Activated naive CD4-positive, alpha-beta T cell (primary cell): ENCODE measurements at places on chromosomes 12 and 14.

GRCh38 chr12:130680451-130680990 lies 35.6 kb downstream of the RIMBP2 start:
- DNase-seq: no peak

- DNase-seq: no peak
These were observed 197.3 kb downstream of the RBM19 start for GRCh38 chr12:113768850-113769249.

DNA sequence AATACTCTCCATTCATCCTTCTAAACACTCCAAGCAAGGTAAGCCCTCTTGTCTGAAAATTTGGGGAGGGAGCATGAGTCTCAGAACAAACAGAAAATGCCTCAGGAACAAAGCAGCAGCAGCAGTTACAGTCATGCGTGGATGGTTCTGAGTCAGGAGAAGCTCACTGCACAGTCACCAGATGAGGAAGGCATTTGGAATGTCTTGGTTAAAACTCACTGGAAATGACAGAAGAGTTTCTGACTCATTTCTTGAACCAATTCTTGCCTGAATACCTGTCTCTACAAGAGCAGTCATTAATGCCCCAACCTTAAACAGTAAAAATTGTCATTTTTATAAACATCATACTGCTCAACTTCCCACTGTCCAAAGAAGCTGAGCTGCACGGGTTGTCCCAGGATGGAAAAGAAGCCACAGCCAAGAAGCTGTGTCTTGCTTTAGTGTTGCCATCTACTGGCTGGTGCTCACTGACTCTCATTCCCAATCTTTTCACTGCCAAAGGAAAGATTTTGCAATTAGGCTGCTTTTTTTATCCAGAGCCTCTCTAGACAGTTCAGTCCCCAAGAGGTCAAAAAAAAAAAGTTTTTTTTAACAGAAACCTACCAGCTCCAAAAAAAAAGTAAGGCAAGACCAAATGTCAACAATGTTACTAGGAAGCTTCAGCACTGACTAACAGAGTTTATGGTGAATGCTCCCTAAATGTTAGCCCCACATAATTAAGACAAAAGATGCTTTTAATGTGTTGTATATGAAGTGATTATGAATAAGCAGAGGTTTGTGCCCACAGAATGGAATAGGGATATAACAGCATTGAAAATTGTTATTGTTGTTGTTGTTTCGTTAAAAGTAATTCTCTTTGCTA lies 40.4 kb downstream of the KICS2 start:
- DNase-seq: no peak

DNA sequence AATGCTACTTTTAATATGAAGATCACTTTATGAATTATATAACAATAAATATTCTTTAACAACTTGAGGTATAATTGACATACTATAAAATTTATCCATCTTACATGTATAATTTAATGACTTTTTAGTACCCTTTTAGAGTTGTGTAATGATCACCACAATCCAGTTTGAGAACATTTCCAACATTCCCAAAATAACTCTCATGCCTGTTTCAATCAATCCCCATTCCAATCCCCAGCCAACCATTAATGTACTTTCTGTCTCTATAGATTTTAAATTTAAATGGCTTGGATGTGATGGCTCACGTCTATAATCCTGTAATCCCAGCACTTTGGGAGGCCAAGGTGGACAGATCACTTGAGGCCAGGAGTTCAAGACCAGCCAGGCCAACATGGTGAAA lies 23.5 kb upstream of the FRMD6 start:
- DNase-seq: no peak

GRCh38 chr12:95557625-95558024 lies 6.3 kb upstream of the USP44 start:
- DNase-seq: no peak

GRCh38 chr12:104935886-104936285 lies 22.2 kb downstream of the SLC41A2 start:
- DNase-seq: no peak

DNA sequence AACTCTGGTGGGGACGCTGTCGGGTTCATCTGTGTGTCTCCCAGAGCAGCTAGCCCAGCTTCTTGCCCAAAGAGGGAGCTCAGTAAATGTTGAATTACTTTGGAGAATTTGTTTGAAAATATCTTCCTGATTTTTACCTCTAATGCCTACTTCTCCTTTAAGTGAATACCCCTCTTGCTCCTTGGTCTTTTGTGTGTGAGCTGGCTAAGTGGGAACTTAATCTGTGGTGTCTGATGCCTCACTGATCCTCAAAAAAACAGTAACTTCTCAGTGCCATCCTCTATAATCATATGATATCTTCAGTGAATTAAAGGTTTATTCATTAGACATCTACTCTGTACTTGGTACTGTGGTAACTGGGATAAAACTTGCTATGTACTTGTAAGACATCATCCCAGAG lies 7.7 kb upstream of the PSMA6 start:
- no peak for DNase-seq

DNA sequence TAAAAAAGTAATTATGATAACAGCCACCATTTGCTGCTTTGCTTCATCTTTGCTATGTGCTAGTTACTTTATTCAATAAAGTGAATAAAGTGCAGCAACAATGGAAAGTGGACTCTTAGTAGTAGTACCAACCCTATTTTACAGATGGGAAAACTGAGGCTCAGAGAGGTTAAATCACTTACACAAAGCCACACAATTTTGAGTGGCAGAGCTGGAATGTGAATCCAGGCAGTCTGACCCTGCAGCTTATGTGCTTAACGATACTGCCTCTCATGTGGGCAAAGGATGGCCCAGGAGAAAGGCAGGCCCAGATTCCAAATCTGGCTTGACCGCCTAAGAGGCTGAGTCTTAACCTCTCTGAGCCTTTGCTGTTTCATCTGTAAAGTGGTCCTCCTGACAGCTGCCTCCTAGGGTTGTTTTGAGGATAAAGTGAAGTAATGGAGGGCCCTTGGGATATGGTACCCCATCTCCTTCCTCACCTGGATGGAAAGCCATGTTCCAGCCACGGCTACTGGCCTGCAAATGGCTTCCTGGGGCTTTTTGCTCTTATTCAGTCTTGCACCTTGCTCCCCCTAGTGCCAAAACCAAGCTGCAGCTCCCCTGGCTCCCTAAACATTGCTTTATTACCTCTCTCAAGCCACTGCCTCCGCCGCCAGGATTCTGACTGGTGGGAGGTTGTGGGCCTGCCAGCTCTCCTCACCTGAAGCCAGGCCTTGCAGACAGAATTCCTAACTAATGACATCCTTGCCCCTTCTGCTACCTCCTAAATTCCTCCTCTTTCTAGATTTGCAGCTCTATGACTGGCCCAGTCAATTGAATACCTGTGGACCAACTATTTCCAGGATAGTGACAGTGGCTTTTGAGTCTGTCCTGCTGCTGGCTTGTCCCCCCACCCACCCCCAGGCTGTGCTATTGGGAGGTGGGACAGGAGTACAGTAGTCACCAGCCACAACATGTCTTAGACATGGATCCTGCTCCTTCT lies 283.3 kb upstream of the PWP1 start:
- peak; percentile 19 for DNase-seq

DNA sequence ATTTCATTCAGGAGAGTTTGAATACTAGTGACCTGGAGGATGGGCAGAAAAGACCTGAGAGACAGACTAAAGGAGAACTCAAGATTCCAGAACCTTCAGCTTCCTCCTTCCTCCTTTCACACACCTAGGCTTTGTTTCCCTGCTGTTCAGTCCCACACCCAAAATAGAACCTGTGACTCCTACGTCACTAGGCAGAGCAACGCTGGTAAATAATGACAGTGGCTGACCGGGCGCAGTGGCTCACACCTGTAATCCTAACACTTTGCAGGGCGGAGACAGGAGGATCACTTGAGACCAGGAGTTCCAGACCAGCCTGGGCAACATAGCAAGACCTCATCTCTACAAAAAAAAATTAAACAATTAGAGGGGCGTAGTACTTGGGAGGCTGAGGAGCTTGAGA lies 166.4 kb upstream of the FKBP4 start:
- no peak for DNase-seq

GRCh38 chr12:5778821-5779220 lies 166.2 kb downstream of the ANO2 start:
- DNase-seq: no peak

DNA sequence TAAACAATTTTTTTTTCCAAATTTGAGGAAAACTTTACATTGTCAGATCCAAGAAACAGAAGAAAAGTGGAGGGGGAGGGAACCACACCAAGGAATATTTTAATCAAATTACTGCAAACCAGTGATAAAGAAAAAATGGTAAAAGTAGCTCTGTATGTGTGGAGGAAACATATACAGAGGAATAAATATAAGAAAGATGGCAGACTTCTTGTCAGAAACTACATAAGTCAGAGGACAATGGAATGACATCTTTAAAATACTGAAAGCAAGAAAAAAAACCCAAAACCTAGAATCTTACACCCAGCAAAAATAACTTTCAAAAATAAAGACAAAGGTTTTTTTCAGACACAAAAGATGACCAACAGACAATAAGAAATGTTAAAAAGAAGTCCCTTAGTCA lies 10.2 kb upstream of the LLPH start:
- no peak for DNase-seq

- no peak for DNase-seq
These were observed 1.7 kb upstream of the TMPO start for GRCh38 chr12:98513379-98514322.

GRCh38 chr14:93522221-93522620 lies 91.5 kb downstream of the UNC79 start:
- DNase-seq: no peak

GRCh38 chr14:66496911-66497310 lies 10.7 kb downstream of the CCDC196 start:
- no peak for DNase-seq

- DNase-seq: peak; percentile 55
These were observed 13.6 kb upstream of the GNG2 start for GRCh38 chr14:51846631-51847488.

GRCh38 chr12:3150931-3151835 lies 74.0 kb downstream of the TSPAN9 start:
- DNase-seq: no peak

- DNase-seq: no peak
These were observed 2.0 kb downstream of the INTS13 start for GRCh38 chr12:26935636-26936378.

GRCh38 chr12:124768452-124769162 lies 95.1 kb downstream of the SCARB1 start:
- no peak for DNase-seq

- DNase-seq: no peak
These were observed 330.8 kb downstream of the SOX5 start for GRCh38 chr12:23618718-23619117.

- DNase-seq: no peak
These were observed 469.2 kb downstream of the DIO2 start for GRCh38 chr14:79742142-79742541.

DNA sequence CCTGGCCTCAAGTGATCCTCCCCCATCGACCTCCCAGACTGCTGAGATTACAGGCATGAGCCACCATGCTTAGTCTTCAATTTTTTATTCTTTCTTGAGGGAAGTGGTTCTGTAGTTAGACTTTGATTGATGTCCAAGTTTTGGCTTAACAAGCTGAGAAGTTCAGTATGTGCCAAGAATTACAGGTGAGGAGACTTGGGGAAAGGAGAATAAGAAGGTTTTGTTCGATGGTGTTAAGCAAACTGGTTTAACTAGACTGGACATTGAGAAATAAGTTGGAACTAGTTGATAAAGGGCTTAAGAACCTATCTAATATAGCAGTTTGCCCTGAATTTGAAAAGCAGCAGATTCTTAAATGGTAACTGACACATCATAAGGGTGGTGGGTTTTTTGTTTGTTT lies 32.6 kb upstream of the PLEKHD1 start:
- no peak for DNase-seq

- DNase-seq: no peak
These were observed 131.1 kb downstream of the PRKCH start for GRCh38 chr14:61452452-61452851.

GRCh38 chr12:95629392-95629791 lies 78.1 kb upstream of the USP44 start:
- DNase-seq: no peak

- DNase-seq: no peak
These were observed 29.8 kb downstream of the FNTB start for GRCh38 chr14:65016471-65016870.

- no peak for DNase-seq
These were observed 2.9 kb downstream of the RFX4 start for GRCh38 chr12:106585521-106586277.
